Progenitor cell of endocrine pancreas (in vitro differentiated cells): ENCODE measurements at places on chromosomes 13 and 19.

- DNase-seq = no peak
These were observed 495 bp upstream of the ZNF599 start for GRCh38 chr19:34773555-34773864.

DNA sequence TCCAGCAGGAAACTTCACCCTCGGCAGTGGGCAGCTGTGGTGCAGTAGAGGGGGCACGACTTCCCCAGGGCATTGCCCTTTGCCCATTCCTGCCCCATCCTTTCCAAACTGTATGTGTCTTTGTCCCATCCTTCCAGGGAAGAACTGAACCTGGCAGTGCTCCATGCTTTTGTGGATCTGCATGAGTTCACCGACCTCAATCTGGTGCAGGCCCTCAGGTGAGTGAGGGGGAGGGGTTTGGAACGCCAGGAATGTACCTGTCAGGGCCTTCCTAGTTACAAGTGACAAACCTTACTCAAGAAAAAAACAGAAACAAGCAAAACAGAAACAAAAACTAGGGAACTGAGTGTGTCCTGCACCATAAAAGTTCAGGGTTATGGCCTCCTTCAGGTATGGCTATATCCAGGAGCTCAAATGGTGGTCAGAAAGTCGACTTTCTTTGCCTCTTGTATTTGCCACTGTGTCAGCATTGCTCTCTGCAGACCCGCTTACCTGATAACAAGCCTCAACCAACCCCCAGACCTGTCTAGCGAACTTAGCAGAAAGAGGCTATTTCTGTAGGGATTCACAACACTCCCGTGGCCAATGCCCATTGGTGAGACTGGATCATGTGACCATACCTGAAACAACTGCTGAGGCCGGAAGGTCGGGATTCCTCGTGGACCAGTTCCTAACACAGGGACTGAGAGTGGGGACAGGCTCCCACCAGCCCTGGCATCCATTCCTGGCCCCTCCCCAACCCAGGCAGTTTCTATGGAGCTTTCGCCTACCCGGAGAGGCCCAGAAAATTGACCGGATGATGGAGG, 4.2 kb downstream of the CYTH2 start:
- no peak for DNase-seq

DNA sequence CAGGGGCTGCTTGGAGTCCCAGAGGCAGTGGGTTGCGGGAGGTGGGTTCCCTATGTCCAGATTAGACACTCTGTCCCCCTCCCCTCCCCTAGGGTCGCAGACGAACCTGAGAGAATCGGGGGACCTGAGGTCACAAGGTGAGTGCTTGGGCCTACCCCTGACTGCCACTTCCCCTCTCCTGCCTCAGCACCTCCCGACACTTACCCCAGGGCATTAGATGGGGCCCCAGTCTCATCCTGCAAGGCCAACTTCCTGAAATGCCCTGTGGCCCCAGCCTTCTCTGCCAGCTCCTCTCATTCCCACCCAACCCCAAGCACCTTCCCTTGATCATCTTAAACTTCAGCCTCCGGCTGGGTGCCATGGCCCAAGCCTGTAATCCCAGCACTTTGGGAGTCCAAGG, 23.0 kb downstream of the CKM start:
- DNase-seq = no peak

DNA sequence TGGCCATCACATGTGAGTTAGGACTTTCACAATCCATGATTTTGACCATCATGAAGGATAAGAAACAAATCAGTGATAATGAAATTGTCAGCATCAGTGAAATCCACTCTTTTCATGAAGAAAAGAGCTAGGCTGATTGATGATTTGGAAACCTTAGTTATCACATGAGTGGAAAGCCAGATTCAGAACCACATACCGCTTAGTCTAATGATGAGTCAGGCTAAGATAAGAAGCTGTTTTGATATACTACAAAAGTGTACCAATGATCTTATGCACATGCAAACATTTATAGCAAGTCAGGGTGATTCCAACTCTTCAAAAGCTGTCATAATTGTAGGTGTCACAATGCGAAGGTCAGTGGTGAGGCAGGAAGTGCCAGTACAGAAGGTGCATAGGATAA, 519.3 kb downstream of the GPC6 start:
- no peak for DNase-seq

- DNase-seq = no peak
These were observed 522.3 kb upstream of the NBEA start for GRCh38 chr13:34419755-34420154.

GRCh38 chr13:85690368-85690767, 108.9 kb downstream of the SLITRK6 start:
- no peak for DNase-seq

DNA sequence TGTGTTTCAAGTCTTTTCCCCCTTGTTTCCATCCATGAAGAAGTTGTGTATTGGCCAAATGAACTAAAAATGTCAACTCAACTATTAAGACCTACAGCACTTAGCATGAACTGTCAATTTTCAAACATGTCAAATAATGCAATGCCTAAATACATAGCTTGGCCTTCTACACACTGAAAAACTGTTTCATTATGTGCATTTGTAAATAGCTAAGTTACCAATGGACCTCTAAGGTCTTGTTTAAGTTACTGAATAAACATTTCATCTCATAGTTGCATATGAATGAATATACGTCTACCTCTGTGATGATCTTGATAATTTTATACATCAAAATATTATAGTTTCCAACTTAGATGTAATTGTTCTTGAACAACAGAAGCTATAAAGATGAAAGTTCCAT, 744.5 kb downstream of the EFNB2 start:
- no peak for DNase-seq

DNA sequence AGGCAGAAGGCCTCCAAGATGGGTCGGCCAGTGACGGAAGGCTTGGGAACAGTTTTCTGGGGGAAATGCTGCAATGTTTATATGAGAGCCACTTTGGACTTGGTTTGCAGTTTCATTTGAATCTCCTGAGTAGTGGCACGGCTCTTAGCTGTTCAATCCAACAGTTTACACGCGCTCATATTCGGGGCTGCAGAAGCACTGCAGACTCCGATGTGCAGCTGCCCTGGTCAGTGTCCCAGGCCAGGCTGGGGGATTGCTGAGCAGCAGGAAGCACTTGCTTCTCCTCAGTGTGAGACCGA, 31.7 kb downstream of the CEBPG start:
- no peak for DNase-seq

GRCh38 chr13:105961438-105961837, 574.0 kb downstream of the EFNB2 start:
- no peak for DNase-seq

GRCh38 chr19:50486823-50487515, 10.3 kb upstream of the GARIN5A start:
- no peak for DNase-seq
